ENCODE measurements at places on chromosomes 6 and 20.
A peak's percentile ranks its signal among the peaks of the same experiment; 100 is the strongest.

- no peak for DNase-seq
Observed at GRCh38 chr6:166393535-166393823, 10.7 kb upstream of the MPC1 start.

DNA sequence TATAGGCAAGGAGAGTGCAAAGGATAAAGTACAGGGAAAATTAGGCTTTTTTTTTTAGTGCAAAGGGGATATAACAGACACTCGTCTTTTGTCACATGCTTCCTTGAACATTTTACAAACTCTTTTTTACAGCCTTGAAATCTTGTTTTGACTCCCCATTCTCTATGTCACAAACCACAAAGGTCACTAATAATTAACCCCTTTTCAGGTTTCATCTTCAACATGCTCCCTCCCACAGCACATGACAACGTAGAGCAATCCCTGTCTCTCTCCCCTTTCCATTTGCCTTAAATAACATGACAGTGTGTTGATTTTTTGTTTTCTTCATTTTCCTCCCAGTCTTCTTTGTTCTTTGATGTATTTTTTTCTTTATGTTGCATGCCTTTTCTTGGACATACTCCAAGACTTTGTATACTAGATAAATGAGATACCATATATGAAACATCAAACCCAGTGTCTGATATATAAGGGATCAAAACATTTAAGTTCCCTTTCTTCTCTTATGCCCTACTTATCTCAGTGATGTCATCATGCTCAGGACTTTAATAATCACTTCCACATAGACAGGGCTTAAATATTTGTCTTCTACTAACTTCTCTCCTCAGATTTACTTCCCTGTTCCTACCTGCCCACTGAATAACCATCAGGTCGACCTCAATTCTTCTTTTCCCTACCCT is 378.7 kb upstream of the HSF2 start:
- DNase-seq: no peak

DNA sequence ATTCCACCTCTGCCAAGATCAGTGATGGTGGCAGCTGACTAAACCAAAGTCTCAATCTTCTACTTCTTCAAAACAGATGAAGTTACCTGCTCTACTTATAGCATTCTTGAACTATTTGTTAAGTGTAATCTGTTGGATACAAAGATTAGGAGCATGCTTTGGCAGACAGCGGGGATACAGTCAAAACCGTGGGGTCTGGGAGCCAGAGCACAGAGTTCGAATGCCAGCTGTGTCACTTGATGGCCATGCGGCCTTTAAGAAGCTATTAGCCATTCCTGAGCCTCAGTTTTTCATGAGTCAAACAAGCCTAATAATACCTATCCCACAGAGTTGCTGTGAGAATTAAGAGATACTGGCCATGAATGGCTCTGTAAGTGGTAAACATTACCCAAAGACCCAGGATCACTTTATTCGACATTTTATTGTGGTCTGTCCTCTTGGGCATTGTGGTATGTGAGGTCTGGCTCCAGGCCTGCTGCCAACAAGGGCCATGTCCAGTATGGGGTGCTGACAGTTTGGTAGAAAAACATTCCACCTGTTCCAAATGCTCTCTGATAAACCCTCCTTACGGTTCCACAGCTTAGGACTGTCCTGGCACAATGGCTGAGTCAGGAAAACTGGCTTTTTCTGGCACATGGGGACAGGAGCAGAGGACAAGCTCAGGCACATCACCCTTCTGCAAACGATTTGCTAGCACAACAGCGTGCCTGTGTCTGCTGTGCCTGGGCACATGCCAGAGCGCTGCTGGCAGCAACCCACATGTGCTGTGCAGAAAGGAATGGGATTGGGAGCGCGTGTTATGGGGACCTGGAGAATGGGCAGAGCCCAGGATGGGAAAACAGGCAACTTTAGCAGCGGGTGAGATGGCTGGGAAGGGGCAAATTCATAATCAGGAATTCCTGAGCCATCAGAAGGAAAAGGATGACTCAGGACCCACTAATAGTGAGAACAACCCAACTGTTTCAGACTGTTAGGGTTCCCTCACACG is 15.7 kb upstream of the FAM83C start:
- DNase-seq: no peak

- no peak for DNase-seq
Observed at GRCh38 chr20:6180531-6180930, 57.7 kb upstream of the FERMT1 start.

GRCh38 chr6:89415185-89415584 is 3.1 kb upstream of the RRAGD start:
- no peak for DNase-seq

GRCh38 chr20:38420388-38421085 is 14.6 kb downstream of the SNHG17 start:
- no peak for DNase-seq

GRCh38 chr20:38114353-38114791 is 50.7 kb downstream of the TGM2 start:
- no peak for DNase-seq

DNA sequence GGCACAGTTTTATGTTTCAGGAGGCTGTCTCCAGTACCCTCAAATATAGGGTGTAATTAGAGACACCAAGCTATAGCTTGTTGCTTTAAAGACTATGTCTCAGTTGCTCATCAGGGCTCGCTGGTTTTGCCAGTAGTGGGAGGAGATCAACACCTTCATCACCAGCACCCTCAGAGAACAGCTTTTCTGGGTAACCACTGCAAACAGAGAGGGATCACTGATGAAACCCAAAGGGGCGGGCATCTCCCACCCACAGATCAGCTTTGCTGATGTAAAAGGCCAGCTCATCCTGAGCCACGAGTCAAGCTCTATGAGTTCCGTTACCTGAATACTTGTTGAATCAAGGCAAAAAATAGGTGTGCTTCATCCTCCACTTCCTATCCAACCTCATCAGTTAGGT is 187.7 kb downstream of the AIG1 start:
- no peak for DNase-seq

- DNase-seq: peak; percentile 54
Observed at GRCh38 chr20:62122654-62123449, 577 bp downstream of the LSM14B start.

Measured in T-helper 17 cell (primary cell).